ENCODE measurements at places on chromosomes 16 and 17.
A peak's percentile ranks its signal among the peaks of the same experiment; 100 is the strongest.

- no peak for DNase-seq
Measured at GRCh38 chr16:79041206-79041605, 559.3 kb downstream of the MAF start.

GRCh38 chr17:19672009-19672750 is 23.6 kb downstream of the ALDH3A2 start:
- DNase-seq, result no peak

DNA sequence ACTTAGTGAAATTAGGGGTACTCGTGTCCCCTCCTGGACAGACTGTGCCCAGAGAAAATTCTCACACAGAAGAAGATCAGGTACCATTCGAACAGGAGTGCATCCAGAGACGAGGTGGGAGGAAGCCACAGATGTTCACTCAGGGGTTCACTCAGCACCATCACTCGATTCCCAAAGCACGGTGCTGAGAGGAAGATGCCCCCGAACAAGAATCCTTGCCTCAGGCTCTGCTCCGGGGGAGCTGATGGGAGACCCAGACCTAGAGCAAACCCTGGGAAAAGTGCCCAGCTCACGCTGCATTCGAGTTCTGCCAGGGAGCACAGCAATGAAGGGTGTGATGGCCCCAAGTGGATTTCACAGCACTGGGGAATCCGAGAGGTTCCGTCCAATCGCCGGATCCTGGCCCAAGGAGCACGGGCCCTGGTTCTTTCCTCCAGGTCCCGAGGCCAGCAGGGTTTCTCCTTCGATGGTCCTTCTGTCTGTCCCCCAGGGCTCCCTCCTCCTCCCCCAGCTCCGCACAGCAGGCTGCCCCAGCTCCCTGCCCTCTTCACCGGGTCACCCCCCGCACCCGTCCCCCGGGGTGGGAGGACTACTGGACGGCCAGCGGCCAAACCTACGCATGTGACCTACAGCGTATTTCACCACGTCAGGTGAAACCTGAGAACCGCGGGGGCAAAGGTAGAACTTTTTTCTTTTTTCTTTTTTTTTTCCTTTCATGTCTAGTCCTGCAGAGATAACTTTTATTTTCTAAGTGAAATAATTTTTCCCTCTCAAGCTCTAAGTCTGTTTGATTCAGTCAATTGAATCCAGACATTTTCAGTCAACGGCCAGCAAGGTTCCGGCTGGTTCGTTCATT is 10.2 kb upstream of the UBE2I start:
- no peak for DNase-seq

DNA sequence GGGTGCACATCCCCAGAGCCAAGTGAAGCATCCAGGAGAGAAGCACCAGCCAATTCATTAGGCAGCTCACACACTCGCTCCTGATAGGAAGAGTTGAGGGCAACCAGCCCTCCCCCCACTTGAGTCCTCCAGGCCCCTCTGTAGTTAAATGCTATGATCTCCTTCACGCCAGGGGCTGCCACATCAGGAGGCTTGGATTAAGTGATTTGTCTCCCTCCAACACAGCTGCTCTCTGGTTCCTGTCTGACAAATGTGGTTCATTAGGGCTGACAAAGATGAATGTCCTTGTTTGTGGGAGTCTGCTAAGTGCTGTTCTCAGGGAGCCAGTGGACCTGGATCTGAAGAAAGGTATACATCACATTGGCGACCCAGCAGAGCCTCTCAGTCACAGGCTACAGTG is 94.5 kb upstream of the WSCD1 start:
- no peak for DNase-seq

GRCh38 chr16:1773703-1774447 is 941 bp upstream of the MRPS34 start:
- no peak for DNase-seq

DNA sequence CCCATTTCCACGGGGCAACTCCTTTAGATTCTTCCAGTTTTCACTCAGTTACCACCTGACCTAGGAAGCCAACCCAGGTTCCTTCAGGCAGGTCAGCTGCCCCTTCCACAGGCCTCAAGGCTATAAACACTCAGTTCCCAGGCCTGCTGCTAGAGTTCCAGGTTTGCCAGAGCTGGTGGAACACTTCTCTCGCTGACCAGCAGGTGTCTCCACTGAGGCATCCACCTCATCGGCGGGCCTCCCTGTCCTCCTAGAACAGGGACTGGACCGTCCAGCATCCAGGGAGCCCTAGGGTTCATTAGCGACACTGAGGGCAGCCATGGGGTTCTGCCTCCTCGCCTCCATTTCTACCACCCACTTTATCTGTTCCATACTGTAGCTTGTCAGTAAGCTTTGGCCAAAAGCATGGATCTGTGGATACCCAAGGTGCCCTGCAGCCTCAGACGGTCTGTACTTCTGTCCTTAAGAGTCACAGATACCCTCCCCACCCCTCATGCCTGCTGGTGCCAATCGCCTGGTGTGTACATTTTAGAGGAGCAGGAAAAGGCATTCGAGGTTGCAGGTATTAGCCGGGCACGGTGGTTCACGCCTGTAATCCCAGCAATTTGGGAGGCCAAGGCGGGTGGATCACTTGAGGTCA is 29.0 kb downstream of the PIMREG start:
- DNase-seq, result peak; percentile 68

DNA sequence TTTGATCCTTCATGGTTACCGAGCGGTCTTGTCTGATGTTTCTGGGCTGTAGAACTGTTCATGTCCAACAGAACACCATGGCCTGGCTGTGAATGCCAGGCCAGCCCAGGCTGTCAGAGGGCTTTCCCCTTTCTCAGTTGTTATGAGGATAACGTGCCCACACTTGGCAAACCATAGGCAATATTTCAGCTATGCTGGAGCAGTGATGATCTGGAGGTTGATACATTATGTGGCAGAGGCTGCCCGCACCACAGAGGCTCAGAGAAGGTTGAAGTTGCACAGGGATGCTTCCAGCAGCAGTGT is 92.9 kb downstream of the C16orf78 start:
- no peak for DNase-seq

- no peak for DNase-seq
Measured at GRCh38 chr17:50938821-50939541, 72.8 kb upstream of the TOB1 start.

DNA sequence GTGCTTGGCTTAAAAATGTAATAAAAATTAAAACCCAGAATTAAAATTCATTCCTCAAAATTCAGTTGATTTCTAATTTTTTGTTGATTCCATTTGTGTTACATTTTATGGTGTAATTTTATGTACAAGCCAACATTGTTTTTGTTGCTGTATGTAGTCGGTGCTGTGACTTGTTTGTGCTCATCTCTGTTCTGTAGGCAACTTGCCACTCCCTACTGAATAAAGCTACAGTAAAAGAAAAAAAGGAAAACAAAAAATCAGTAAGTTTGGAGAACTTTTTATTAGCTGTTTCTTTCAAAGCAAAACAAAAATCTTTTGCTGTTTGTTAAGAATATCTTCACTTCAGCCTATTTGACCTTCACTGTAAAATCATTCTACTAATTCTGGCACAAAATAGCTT is 44.3 kb downstream of the OMG start:
- no peak for DNase-seq

DNA sequence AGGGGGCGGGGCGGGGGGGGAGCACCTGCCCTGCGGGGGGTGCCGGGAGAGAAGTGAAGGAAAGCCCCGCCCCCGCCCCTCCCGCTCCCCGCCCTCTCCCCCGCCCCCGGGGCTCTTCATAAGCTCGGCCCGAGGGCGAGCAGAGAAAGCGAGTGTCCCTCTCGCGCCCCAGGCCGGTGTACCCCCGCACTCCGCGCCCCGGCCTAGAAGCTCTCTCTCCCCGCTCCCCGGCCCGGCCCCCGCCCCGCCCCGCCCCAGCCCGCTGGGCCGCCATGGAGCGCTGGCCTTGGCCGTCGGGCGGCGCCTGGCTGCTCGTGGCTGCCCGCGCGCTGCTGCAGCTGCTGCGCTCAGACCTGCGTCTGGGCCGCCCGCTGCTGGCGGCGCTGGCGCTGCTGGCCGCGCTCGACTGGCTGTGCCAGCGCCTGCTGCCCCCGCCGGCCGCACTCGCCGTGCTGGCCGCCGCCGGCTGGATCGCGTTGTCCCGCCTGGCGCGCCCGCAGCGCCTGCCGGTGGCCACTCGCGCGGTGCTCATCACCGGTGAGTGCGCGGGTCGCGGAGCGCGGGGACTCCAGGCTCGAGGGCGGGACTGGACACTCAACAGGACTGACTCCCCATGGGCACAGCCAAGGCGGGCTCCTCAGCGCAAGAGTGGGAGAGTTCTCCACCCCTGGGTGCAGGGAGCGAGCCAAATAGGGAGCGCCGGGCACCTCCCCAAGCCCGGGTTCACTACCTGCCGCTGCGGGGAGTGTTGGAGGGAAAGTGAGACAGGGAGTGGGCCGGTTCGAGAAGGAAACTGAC is at the start of gene HSD11B2:
Gene HSD11B2, plus strand, starts transcription at position 145 of the 798 bp plus-strand sequence. Its CDS starts 128 bp downstream, at position 273.
- peak; percentile 33 for DNase-seq

DNA sequence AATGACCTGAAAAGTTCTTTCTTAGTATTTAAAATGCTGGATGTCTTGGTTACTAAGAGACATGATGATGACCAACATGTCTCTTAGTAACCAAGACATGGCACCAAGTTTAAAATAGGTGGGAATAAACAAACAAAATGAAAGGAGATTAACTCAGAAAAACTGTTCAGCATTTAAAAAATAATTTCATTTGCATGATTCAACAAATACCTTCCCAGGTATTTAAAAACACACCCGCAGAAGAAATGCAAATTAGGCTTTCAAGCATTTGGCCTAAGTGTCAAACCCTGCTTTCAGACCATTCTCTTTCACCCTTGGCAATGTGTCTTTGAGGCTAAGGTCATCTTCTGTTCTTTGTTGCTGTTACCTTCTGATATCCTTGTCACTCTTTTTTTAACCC is 91.4 kb upstream of the CORO6 start:
- no peak for DNase-seq

DNA sequence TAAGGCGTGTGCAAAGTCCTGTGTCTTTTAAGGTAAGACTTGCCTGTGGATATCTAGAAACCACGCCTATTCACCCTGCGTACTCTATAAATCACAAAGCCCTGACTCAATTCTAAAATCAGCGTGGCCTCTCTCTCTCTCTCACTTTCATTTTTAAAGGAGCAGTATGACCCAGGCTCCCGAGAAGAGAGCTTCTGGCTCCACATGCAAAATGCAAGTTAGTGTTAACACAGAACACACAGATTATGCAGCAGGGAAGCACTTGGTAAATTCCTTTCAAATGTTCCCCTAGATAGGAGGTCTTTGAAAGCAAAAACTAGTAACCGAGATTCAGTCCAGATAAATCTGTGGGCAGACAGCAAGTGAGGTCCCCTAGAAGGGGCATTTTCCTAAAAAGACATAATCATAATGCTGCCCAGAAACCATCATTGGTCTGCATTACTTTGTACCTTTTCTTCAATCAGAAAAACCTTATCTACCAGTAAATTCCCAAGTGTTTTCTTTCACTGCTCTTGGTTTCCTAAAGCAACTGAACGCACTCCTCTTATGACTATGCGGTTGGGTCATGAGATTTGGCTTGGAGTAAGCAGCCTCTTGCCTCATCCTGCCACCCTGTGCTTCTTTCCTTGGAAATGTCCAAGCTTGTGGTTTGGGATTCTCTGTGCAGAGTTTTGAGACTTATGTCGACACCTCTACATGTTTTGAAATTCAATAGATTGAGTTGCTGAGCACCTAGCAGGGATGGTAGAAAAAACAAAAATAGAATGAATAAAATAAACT is 31.7 kb upstream of the KCNJ2 start:
- no peak for DNase-seq

- no peak for DNase-seq
Measured at GRCh38 chr17:27492470-27492869, 36.2 kb downstream of the KSR1 start.

DNA sequence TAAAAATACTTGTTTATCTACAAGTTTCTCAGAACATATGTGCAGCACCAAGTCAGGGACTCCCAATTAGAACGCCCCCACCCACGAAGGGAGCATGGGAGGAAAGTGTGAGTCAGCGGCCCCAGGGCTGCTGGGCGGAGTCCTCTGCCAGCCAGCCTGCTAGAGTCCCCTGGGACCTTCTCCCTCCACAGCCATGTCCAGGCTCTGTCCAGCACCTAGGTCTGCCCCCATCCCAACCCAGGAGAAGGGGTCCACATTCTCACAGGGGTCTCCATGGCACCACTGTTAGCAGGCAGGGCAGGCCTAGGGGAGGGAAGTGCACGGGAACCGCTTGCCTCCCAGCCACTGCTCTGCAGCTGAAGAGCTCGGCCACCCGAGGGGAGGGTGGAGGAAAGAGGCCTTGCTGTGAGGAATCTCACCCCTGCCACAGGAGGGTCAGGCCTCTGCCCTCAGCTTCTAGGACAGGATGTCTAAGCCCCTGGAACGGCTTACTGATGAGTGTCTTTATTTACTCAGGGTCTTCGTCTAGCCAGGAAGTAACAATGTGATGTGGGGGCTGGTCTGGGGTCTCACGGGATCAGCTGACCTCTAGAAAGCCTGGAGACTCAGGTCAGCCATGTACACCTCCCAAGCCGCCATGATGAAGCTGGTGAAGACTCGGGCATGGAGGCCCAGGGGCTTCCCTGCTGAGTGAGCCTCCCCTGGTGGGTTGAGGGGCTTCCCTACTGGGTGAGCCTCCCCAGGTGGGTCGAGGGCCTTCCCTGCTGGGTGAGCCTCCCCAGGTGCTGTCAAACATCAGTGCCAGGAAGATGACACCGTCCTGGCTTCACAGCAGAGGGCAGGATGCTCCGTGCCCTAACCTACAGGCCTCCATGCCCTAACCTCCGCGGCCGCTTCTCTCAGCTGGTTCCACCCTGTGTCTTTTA is 190.3 kb downstream of the RBFOX3 start:
- DNase-seq, result peak; percentile 50

DNA sequence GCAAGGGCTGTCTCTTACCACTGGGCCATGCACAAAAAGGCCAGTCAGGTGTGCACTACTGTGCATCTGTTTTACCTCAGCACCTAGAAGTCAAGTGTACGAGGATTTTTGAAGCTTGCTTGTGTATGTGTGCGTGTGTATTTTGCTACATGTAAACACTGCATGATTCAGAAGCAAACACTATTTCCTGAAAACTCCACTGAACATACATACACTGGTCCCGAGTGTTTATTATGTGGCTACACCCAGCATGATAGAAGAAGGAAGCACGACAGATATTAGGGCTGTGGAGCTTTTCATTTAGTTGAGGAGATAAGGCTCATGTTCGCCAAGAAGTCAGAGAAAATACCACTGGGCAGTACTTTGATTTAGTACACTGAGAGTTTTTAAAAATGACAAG is 89.2 kb downstream of the ZZEF1 start:
- DNase-seq, result no peak

- DNase-seq, result peak; percentile 64
Measured at GRCh38 chr16:11094075-11094856, 149.9 kb downstream of the CLEC16A start.

All from activated naive CD4-positive, alpha-beta T cell treated with anti-CD3 and anti-CD28 coated beads, Interleukin-2, amount 50 U/mL, for 16 hours (primary cell).